Cortex of kidney (tissue), 1 donor: ENCODE measurements at places on chromosomes 13 and 19.

- no peak for DNase-seq
These were observed 6.2 kb downstream of the CARD8 start for GRCh38 chr19:48249502-48250014.

DNA sequence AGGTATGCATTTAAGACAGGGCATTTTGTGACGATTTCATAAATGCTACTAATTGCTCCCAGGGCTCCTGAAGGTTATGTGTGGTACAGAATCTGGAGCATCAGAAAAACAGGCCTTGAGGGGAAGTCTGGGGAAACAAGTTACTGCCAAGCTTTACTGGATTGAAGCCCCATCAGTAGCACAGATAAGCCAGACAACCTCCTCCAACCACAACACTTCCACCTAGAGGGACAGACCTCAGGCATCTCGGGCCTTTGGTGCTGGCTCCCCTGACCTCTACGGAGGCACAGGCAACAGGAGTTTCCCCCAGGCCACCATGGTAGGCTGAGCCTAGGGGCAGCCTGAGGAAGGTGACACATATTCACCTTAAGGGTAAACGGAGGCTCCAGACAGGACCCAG lies 54.1 kb downstream of the ABCC4 start:
- no peak for DNase-seq

DNA sequence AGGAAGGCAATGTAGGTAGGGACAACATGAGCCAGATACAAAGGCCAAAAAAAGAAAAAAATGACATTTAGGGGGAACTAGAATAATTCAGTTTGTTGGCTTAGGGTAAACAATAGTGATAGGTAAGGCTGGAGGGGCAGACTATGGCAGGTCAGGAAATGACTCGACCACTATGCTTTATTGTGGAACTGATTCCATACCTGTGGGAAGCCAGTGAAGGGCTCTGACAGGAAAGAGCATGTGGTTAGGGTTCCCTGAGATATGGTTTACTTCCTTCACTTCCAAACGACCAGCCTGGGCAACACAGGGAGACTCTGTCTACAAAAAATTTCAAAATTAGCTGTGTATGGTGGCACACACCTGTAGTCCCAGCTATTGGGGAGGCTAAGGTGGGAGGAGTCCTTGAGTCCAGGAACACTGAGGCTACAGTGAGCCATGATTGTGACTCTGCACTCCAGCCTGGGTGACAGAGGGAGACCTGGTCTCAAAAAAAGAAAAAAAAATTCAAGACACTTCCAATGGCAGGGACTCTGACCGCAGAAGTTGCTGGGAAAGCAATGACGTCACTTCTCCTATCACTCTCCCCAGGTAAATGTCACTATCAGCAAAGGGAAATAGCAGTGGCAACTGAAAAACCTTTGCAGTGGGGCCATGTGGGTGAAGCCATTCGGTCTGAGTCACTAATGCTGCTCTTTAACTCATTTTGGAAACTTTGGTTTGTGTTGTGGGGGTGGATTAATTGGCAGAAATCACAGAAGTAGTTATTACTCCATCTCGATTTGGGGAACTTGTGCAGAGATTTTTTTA lies 192.8 kb upstream of the TSC22D1 start:
- no peak for DNase-seq

- DNase-seq = no peak
These were observed 2.8 kb upstream of the ZNF543 start for GRCh38 chr19:57317503-57317902.

GRCh38 chr13:45607931-45608330 lies 7.6 kb downstream of the ERICH6B start:
- DNase-seq = no peak

- DNase-seq = no peak
These were observed 180.7 kb downstream of the STK24 start for GRCh38 chr13:98396071-98396710.

GRCh38 chr13:44435919-44436510 lies 62.4 kb downstream of the SERP2 start:
- no peak for DNase-seq

- no peak for DNase-seq
These were observed 59.7 kb downstream of the SHISA2 start for GRCh38 chr13:25992076-25992475.

GRCh38 chr19:55549500-55550320 lies 4.4 kb upstream of the SBK3 start:
- no peak for DNase-seq

DNA sequence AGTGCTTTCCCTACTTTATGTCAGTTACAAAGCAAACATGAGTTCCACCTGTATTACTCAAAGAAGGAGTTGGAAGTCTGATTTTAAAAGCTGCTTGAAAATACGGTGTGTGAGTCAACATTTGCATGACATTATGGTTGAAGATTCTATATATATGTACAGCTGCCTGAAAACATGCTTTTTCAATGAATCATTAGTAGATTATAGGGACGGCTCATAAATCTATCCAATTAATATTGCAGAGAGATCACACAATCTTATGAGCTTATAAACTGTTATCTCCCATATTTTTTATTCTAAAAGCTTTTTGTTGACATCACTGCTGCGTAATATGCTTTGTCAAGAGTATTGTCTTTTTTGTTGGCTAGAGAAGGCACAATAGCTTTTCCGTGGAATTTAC lies 873.8 kb downstream of the SLITRK6 start:
- DNase-seq = no peak

DNA sequence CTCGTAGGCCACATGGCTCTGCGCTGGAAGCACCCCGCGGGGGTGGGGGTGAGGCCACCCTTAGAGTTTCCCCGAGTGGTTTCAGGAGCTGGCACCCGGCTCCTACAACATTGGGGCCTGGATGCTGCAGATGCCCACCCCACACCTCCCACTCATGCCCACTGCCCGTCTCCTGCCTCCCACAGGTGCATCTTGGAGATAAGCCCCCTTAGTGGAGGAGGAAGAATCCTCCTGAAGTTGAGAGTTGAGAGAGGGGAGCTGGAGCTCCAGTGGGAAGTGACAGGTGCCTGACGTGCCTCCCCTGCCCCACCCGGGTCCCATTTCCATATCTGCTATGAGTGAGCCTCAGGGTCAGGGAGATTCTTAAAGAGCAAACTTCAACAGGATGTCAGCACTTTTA lies 341.3 kb downstream of the TEX29 start:
- DNase-seq = no peak

DNA sequence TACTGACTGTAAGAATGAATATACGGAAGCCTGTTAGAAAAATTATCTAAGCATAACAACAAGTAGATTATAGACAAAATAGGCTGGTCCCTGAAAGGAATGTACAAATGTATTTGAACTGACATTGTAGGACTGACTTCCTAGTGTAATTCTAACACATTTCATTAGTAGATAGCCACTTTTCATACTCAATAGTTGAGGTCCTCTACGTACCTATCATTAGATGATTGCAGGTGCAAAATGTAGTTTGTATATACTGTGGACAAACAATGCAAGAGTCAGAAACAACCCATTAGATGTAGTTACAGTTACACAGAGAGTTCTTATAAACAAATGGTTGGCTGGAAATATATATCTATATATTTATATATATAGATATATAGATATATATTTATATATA lies 402.3 kb upstream of the SLITRK6 start:
- DNase-seq = no peak

DNA sequence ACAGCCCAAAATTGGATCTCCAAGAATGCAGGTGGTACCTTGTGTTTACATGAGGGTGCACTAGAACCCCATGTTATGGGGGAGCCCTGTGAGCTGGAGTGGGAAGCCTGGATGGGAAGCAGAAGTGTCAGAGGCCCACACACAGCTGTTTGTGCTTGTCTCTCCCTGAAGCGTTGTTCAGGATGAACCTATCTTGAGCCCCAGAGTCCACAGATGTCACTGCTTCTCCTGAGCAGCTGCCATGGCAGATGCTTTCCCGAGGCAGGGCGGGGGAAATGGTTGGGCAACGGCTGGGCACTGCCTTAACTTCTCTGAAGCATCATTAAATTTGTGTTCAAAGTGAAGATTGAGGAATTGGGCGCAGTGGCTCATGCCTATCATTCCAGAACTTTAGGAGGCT lies 17.1 kb upstream of the CHST8 start:
- no peak for DNase-seq

GRCh38 chr13:45055902-45056648 lies 64.2 kb upstream of the GTF2F2 start:
- no peak for DNase-seq

- DNase-seq = no peak
These were observed 6.1 kb upstream of the FXYD3 start for GRCh38 chr19:35109395-35110112.

DNA sequence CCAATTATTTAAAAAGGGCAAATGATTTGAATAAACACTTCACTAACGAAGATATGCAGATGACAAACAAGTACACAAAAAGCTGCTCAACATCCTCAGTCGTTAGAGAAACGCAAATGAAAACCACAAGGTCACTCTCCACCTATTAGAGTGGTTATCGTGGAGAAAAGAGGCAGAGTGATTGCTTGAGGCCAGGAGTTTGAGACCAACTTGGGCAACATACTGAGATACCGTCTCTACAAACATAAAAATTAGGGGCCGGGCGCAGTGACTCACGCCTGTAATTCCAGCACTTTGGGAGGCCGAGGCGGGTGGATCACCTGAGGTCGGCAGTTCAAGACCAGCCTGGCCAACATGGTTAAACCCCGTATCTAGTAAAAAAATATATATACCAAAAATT lies 27.2 kb downstream of the BLOC1S3 start:
- no peak for DNase-seq

GRCh38 chr19:10643172-10643967 lies 10.8 kb upstream of the ILF3 start:
- DNase-seq = no peak

DNA sequence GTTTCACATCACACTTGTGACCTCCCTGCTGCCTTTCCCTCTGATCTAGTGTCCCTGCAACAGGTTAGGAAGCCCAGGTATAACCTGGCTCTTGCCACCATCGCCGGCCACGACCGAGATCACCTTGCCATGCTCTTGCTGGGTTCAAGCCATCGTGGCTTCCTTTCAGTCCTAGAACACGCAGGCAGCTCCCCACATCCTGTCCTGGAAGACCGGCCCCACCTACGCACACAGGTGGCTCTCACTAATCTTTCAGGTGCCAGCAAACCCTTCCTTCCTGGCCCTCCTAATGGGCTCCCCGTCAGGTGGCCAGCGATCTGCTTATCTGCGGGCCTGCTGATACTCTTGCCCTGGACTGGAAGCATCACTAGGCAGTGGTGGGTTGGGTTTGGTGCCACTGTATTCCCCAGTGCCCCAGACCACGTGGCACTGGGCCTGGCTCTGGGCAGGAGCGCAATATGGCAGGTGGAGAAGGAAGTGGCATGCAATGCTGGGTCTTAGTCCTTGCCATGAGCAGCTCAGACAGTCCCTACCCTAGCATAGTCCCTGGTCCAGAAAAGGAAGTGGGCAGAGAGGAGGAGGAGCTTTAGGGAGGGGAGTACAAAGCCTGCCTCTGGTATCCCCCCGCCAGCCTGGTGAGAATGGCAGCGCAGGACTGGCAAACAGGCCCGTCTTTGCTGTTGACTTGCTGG lies 11.8 kb downstream of the PPP1R37 start:
- DNase-seq = no peak

DNA sequence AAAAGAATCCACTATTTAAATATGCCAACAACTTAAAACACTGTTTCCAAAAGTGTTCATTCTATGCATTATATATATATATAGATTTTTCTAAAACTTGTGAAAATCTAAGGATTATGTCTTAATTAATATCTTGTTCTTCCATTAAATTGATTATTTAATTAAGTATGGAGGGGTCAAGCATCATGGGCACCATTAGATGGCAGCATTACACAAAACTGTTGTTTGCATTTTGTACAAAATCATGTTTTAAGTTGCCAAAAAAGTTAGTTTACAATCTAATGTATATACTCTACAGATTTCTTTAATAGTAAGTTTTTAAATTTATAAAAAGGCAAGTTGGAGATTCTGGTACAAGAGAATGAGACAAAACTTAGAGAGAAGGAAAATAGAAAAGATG lies 213.2 kb upstream of the EDNRB start:
- no peak for DNase-seq

- DNase-seq = no peak
These were observed 4.1 kb downstream of the ACP4 start for GRCh38 chr19:50794074-50794875.

DNA sequence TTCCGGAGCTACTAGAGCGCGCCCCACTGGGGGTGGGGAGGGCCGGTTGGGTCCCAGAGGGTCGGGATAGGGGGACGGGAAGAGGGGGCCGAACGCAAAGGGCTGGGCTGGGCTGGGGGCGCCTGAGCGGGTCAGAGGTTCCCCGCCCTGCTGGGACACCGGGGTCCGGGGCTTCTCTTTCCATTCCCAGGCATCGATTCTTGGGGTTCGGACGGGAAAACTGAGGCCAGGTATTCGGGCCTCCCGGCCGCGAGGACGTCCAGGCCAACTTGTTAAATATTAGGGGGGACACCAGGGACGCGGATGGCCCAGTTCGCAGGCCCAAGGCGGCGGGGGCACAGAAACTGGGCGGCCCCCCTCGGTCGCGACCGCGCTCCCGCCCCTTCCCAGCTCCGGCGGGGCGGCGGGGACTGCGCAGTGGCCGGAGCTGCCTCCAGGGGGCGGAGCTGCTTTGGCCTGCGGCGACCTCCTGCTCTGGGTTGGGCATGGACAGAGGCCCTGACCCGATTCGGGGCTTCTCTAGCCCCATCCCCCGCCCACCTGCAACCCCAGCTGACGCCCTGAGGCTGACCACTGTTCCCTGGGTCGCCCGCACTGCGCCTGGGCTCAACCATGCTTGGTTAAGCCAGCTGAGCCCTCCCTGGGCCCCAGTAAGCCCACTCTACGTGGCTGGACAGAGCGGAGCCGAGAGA lies 1.2 kb upstream of the KLF16 start:
- no peak for DNase-seq

DNA sequence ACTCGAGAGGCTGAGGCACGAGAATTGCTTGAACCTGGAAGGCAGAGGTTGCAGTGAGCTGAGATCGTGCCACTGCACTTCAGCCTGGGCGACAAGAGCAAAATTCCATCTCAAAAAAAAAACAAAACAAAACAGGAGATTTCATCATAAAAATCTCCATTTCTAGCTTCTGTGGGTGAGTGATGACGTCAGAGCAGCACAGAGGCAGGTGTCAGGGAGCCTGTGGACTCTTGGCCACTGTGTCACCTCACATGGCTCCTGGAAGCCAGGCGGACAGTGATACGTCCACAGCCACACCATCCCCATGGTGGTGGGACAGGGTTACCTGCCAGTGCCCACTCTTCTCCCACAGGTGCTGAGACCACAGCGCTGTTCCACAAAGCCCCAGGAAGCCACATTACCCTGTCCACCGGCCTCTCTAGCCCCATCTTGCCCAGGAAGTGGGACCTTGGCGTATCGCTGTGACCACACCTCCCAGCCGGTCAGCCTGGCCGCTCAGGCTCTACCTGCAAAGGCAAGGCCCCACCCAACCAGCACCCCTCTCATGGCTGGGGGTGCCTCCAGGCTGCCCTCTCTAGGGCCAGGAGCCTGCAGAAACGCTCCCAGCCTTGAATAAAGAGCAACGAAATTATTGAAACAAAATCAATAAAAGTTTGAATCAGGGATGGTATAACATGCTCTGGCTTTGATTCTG lies 2.5 kb upstream of the FXYD3 start:
- DNase-seq = no peak

DNA sequence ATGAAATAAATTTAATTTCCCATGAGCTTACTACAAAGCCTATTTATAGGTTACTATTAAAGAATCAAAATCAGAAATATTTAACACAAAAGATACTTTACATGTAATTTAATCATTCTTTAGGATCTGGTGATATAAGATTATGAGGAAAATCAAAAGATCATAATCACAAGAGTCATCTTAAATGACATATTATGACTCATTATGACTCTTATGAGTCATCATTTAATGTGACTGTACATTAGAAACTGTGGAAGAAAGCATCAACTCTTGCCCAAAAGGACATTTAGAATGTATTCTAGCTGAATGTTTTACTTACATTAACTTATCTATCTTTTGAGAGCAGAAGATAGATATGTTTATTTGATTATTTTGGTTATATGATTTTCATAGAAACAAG lies 458.6 kb downstream of the DCT start:
- DNase-seq = no peak
